Stomach (tissue), 19 donors: ENCODE measurements at places on chromosomes 1 and 21.

DNA sequence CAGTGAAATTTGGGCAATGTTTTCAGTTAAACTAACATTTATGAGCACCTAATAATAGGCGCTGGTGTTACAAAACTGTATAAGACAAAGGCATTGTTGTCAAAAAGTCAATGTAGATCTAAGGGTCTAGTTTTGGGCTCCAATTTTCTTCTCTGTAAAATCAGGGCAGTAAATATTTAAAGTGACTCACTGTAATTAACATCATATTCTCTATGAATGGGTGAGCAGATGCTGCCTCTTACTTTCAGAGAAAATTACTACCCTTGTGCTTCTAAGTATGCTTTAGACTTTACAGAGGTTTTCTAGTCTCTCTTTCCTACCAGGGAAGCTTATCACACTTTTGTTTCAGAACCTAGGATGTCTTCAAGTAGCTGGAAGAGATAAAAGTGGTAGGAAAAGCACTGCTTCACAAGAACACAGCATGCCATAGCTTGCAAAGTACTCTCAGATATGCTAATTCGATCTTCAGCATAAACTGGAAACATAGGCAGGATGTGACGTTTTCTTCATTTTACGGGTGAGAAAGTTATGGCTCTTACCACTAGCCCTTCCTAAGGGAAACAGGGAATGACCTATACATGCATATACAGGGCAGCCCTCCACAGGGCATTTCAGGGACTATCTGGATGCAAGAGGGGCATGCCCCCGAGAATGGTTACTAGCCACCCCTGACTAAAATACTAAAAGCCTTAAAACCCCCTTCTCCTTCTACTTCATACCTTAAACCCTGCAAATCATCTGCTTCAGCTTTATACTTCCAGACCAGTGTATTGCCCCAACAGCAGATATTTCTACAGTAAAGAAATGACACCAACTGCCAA, 2.6 kb downstream of the C1orf116 start:
- peaks cover 32% of the 10 kb centered on the region for H3K4me1 ChIP-seq
- H3K27ac ChIP-seq = peak overlapping the region; percentile 91
- no peak for DNase-seq
- H3K27me3 ChIP-seq = no peaks in the 10 kb centered on the region
- peak overlapping the region; percentile 38 for H3K4me3 ChIP-seq

DNA sequence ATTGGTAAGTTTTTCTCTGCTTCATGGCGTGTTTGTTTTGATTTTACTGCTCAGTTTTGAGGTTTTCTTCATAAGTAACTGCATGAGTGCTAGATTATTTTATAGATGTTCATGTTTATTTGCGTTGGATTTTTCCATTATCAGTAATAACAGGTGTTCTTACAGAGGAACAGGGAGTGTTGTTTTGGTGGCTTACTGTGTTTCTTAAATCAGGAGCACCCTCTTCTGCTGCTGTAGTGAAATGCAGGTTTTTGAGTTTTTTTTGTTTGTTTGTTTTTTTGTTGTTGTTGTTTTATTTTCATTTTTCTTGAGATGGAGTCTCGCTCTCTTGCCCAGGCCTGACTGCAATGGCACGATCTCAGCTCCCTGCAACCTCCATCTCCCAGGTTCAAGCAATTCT, 32.6 kb downstream of the CTBS start:
- no peaks in the 10 kb centered on the region for H3K4me1 ChIP-seq
- DNase-seq = no peak
- no peak overlapping the region for H3K27ac ChIP-seq
- no peaks in the 10 kb centered on the region for H3K27me3 ChIP-seq
- H3K36me3 ChIP-seq = no peaks in the 10 kb centered on the region

- no peak overlapping the region for H3K27ac ChIP-seq
- no peak for DNase-seq
- no peak overlapping the region for H3K4me3 ChIP-seq
These were observed 4.0 kb upstream of the EXTL1 start for GRCh38 chr1:26017606-26018005.

GRCh38 chr1:88324899-88325298, 359.2 kb upstream of the PKN2 start:
- H3K4me3 ChIP-seq = no peak overlapping the region
- H3K27me3 ChIP-seq = no peaks in the 10 kb centered on the region
- no peak overlapping the region for H3K27ac ChIP-seq
- DNase-seq = no peak
- peaks cover 8% of the 10 kb centered on the region for H3K4me1 ChIP-seq

DNA sequence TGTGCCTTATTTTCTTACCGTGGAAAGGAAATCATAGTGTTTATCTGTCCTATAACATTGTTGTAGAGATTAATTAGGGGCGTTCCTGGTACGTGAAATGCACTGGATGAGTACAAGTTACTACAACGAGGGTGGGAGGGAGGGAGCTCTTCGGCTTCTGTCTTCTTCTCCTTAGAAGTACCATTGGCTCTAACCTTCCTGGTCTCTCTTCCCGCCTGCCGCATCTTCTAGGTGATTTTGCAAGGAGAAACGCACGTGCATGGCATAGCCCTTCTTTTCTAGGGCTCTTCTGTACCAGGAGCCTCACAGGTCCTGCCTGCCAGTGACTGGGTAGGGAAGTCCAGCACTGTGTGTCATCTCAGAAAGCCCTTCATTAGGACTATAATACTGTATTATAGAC, 16.8 kb downstream of the SH3BP5L start:
- H3K27ac ChIP-seq = no peak overlapping the region
- DNase-seq = no peak
- peaks cover 30% of the 10 kb centered on the region for H3K36me3 ChIP-seq
- peaks cover 40% of the 10 kb centered on the region for H3K4me1 ChIP-seq
- no peaks in the 10 kb centered on the region for H3K27me3 ChIP-seq

DNA sequence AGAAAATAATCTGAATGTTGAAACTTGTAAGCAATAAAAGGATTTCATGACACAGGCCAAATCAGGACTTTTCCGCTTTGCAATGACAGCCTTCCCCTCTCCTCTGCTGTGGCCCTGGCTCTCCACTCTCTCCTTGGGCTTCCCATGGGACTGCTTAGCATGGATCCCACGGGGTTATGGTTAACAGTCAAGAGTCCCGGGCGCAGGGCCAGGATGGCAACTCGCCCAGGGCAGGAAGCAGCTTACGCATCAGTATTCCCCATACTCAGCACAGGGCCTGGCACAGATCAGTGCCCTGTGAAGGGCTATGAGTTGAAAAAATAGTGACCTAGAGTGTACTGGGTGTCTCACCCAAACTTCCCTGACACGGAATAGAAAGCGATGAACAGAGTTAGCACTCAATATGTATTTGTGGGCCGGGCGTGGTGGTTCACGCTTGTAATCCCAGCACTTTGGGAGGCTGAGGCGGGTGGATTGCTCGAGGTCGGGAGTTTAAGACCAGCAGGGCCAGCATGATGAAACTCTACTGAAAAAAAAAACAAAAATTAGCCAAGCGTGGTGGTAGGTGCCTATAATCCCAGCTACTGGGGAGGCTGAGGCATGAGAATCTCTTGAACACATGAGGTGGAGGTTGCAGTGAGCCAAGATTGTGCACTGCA, 29.1 kb upstream of the GRHL3 start:
- H3K27me3 ChIP-seq = no peaks in the 10 kb centered on the region
- H3K27ac ChIP-seq = no peak overlapping the region
- H3K36me3 ChIP-seq = no peaks in the 10 kb centered on the region
- DNase-seq = peak; percentile 67
- H3K4me1 ChIP-seq = peaks cover 8% of the 10 kb centered on the region
- H3K4me3 ChIP-seq = no peak overlapping the region

DNA sequence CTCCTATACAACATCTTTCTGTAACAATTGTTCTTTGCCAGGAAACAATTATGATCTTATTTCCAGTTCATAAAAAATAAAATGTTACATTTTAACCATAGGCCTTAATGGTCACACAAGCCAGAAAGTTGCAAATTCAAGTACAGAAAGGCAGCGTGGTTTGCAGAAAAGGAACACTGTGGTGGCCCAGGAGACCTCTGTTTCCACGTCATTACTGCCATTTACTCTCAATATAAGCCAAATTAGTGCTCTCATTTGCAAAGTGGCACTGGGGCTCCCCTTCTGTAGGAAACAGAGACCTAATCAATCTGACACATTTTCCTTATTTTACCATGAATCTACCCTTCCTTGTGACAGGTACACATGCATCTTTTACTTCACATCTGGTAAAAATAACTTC, 79.3 kb upstream of the TLR5 start:
- H3K4me3 ChIP-seq = no peak overlapping the region
- H3K4me1 ChIP-seq = no peaks in the 10 kb centered on the region
- no peak overlapping the region for H3K27ac ChIP-seq
- no peaks in the 10 kb centered on the region for H3K27me3 ChIP-seq
- DNase-seq = no peak
